ENCODE measurements at places on chromosomes 2 and 18. TPM values are rescaled to one million over a fixed set of nuclear protein-coding genes. Genes with fewer than 3 reads are reported as not detected.

The LCT gene
- total RNA-seq = 0.03 TPM

- H3K4me3 ChIP-seq = no peak overlapping the region
- H3K27ac ChIP-seq = no peak overlapping the region
- no peaks in the 10 kb centered on the region for H3K4me1 ChIP-seq
- no peaks in the 10 kb centered on the region for H3K27me3 ChIP-seq
These were observed 35.9 kb upstream of the CTIF start for GRCh38 chr18:48502906-48503305.

The ZNF519 gene
- total RNA-seq = 46.6 TPM

GRCh38 chr2:112623913-112624777, 21.6 kb upstream of the SLC20A1 start:
- no peaks in the 10 kb centered on the region for H3K27me3 ChIP-seq
- no peak for DNase-seq
- H3K4me3 ChIP-seq = no peak overlapping the region
- H3K36me3 ChIP-seq = no peaks in the 10 kb centered on the region
- no peak overlapping the region for H3K27ac ChIP-seq

GRCh38 chr2:104539649-104540048, 314.3 kb upstream of the POU3F3 start:
- no peaks in the 10 kb centered on the region for H3K27me3 ChIP-seq
- H3K27ac ChIP-seq = no peak overlapping the region
- no peaks in the 10 kb centered on the region for H3K4me1 ChIP-seq
- DNase-seq = no peak
- no peak overlapping the region for H3K4me3 ChIP-seq
- H3K36me3 ChIP-seq = no peaks in the 10 kb centered on the region

The TXNL1 gene
- 75.6 TPM for total RNA-seq

The FAM124B gene
- 0.15 TPM for total RNA-seq

DNA sequence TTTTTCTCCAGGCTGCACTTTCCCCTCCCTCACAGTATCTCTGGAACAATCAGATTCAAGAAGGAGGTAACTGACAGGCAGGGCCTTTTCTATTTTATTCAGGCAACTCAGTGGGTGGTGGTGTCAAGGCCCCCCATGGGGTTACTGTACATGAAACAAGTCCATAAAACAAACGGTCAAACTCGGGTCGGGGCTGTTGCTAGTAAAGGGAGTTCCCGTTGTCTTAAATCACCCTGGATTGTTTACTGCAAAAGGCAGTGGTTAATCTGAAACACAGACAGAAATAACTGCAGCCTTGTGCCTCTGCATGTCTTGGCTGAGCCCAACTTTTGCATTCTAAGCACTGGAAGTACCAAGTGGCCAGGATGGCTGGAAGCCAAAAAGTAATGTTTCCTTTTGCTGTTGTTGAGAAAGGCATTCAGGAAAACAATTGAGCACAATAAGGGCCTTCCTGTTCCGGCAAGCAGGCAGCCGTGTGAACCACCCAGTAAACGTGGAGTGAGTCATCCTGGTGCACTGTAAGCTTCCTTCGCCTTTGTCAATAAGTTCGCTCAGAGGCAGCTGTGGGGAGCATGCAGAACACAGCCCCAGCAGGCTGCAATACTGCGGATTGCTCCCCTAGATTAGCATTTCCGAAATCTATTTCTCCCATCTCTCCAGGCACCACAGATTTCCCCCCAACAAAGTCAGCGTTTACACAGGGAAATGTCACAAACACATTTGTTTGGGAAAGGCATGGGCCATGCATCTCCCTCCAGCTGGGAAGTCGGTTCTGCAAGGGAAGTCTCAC, 149.6 kb downstream of the IRS1 start:
- H3K27me3 ChIP-seq = no peaks in the 10 kb centered on the region
- DNase-seq = peak; percentile 55
- H3K36me3 ChIP-seq = no peaks in the 10 kb centered on the region
- no peak overlapping the region for H3K4me3 ChIP-seq
- peaks cover 7% of the 10 kb centered on the region for H3K4me1 ChIP-seq
